Body of pancreas (tissue), 4 donors: ENCODE measurements at places on chromosomes 3 and 15. TPM values are rescaled to one million over a fixed set of nuclear protein-coding genes. Genes with fewer than 3 reads are reported as not detected.

DNA sequence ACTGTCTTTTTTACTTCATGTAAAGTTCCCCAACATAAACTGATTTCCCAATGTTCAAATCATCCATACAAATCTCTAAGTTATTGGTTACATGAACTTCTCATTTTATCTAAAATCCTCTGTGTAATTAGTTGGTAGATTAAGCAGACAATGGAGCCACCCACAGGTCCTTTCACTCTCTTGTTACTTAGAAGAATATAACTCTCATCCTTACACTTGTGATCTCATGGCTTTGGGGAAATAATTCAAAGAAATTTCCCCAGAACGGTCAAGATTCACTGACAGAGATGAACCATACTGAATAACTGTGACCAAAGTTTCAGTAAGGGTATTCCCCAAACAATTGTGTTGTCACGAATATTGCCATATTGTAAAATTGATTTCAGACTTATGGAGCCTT is 1102.6 kb upstream of the EPHA6 start:
- H3K27ac ChIP-seq = no peak overlapping the region
- no peak for DNase-seq
- H3K4me1 ChIP-seq = no peaks in the 10 kb centered on the region
- no peaks in the 10 kb centered on the region for H3K27me3 ChIP-seq
- H3K4me3 ChIP-seq = no peak overlapping the region
- no peaks in the 10 kb centered on the region for H3K36me3 ChIP-seq

DNA sequence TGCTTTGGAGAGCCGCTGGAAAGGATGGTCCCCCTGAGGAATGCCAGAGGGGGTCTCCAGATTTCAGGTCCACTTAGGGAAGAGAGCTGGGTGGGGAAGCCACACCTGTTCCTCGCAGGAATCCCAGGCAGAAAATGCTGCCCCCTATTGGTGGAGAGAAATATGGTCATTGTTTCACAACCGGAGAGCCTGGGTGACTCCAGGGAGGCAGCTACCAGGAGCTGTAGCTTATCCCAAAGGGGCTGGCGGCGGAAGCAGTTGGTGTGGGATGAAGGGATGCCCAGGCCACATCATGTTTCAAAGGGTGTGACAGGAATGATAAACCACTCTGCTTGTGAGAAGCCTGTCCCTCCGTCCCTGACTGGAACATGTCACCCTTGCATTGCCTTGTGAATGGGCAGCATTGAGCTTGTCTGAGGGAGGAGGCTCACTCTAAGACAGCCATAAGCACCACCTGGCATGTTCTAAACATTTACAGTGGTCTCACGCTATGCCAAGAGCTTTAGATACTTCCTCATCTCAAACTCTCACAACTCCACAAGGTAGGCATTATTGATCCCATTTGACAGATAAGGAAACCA is 34.5 kb downstream of the POMGNT2 start:
- H3K36me3 ChIP-seq = no peaks in the 10 kb centered on the region
- H3K4me1 ChIP-seq = no peaks in the 10 kb centered on the region
- H3K4me3 ChIP-seq = no peak overlapping the region
- H3K27ac ChIP-seq = no peak overlapping the region

DNA sequence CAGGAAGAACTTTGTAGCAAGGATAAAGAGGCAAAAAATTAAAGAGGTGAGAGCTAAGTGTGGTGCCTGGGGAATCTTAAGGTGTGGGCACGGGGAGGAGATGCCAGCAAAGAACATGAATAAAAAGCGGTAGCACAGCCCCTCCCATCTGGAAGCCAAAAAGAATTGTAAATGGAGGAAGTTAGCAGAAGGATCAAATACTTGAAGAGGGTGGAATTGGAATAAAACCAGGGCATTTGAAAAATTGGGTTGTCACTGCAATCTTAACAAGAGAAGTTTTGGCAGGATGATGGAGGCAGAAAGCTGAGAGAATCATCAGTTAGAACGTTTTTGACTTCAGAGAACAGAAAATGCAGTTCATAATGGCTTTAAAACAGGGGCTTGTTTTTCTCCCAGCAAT is 2.4 kb downstream of the CCR2 start:
- H3K4me3 ChIP-seq = no peak overlapping the region
- no peak for DNase-seq
- no peak overlapping the region for H3K27ac ChIP-seq
- no peaks in the 10 kb centered on the region for H3K27me3 ChIP-seq
- no peaks in the 10 kb centered on the region for H3K36me3 ChIP-seq
- no peaks in the 10 kb centered on the region for H3K4me1 ChIP-seq

DNA sequence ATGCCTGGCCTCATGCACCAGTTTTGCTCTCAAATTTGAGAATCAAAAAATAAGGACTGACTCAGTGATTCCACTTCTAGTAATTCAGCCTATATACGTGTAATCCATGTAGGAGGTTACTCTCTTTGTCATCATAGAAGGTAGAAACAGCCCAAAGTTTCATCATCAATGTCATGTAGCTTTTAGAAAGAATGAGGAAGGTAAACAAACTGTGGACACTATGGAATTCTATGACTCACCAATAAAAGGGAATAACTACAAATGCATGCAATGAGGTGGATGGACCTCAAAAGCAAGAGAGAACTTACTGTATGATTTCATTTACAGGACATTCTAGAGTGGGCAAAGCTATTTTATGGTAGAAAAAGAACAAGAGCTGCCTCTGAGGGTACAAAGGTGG is 93.2 kb upstream of the LRIG1 start:
- no peaks in the 10 kb centered on the region for H3K4me1 ChIP-seq
- no peak for DNase-seq
- H3K27ac ChIP-seq = no peak overlapping the region
- no peak overlapping the region for H3K4me3 ChIP-seq

- H3K27ac ChIP-seq = no peak overlapping the region
- no peak for DNase-seq
- H3K27me3 ChIP-seq = no peaks in the 10 kb centered on the region
- no peak overlapping the region for H3K4me3 ChIP-seq
- peaks cover 55% of the 10 kb centered on the region for H3K36me3 ChIP-seq
Observed at GRCh38 chr3:41234823-41235721, 35.8 kb downstream of the CTNNB1 start.

The CTXN2 gene
- total RNA-seq = not detected
